ENCODE measurements at places on chromosomes 5 and 9.
A peak's percentile ranks its signal among the peaks of the same experiment; 100 is the strongest.

DNA sequence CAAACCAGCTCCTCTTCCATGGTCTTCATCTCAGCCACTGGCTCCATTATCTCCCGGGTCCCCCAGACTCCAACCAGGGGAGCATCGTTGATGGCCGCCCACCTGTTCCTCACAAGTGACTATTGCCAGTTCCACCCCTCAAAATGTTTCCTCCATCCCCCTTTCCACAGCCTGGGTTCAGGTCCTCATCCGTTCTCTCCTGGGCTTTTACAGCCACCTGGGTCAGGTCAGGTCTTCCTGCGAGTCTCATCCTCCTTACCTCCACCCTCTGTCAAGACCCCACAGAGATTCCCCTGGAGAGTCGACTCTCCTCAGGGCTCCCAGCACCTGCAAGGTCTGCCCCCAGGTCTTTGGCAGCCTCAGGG, 133.2 kb downstream of the PAX5 start:
- no peak for DNase-seq

DNA sequence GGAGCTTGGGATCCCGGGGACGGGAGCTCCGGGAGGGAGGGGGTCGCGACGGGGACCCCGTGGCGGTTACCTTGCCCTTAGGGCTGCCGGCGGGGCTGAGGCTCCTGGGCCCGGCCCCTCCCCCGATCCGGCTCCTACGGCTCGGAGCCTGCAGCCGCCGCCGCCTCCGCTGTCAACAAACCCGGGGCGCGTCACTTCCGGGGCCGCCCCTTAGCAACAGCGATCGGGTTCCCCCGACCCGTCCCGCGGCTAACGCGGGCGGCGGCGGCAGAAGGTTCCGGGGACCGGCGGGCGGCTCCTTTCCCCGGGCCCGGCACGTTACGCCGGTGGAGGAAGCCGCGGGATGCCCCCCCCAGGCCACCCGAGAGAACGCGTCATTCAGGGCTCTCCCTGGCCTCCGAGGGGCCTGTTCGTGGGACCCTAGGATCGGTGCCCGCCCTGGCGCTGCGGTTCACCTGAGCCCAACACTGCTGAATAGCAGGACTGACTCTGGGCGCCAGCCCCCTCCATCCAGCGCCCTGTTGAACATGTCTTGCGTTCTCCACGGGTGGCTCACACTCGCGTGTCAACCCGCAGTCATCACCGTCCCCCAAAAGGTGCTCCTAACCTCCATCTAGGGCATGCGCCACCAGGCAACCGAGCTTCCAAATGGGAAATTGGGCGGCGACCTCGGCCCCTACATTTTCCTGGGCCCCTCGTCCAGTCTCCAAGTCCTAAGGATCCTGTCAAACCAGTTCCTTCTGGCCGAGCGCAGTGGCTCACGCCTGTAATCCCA, at the start of gene ZER1:
ZER1 (minus strand) TSS at position 183 of the 775 bp plus-strand sequence. CDS start 16,362 bp downstream, outside the sequence.
- DNase-seq = peak; percentile 89

GRCh38 chr9:5712651-5713390, 83.9 kb downstream of the RIC1 start:
- no peak for DNase-seq

- no peak for DNase-seq
These were observed 1.5 kb downstream of the CARD9 start for GRCh38 chr9:136372006-136372405.

GRCh38 chr9:18124760-18125159, 349.2 kb upstream of the ADAMTSL1 start:
- DNase-seq = no peak

- no peak for DNase-seq
These were observed 1258.6 kb downstream of the CDH12 start for GRCh38 chr5:21594566-21594965.

DNA sequence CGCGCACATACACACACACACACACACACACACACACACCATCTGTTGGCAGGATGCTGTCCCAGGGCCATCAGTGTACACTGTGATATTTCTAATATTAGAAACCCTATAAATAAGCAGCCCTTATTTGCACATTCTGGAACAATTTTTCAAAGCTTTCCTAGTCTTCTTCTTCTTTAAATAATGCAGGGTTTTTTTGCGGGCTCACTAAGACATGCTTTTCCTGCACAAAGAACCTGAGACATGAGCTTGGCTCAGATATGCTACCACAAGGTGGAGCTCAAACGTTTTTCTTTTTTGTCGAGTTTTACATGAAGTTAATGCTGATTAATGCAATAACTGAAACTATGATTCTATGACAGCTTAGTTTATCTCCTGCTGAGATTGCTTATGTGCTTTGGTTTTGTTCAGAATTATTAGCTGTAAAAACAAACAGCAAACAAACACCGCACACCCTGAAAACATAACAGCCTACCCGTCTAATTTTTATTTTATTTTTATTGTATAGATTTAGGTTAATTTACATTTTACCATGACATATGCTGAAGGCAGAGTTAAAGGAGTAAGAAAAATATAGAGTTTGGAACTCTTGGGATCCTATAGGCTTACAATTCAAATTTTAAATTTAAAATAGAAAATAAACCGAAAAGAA, 95.8 kb downstream of the ALDH1A1 start:
- DNase-seq = peak; percentile 56

GRCh38 chr5:1853531-1853930, 29.2 kb downstream of the IRX4 start:
- DNase-seq = no peak

- no peak for DNase-seq
These were observed 16.6 kb upstream of the ENC1 start for GRCh38 chr5:74657165-74657564.

GRCh38 chr9:84761137-84761808, 91.7 kb downstream of the NTRK2 start:
- DNase-seq = no peak

DNA sequence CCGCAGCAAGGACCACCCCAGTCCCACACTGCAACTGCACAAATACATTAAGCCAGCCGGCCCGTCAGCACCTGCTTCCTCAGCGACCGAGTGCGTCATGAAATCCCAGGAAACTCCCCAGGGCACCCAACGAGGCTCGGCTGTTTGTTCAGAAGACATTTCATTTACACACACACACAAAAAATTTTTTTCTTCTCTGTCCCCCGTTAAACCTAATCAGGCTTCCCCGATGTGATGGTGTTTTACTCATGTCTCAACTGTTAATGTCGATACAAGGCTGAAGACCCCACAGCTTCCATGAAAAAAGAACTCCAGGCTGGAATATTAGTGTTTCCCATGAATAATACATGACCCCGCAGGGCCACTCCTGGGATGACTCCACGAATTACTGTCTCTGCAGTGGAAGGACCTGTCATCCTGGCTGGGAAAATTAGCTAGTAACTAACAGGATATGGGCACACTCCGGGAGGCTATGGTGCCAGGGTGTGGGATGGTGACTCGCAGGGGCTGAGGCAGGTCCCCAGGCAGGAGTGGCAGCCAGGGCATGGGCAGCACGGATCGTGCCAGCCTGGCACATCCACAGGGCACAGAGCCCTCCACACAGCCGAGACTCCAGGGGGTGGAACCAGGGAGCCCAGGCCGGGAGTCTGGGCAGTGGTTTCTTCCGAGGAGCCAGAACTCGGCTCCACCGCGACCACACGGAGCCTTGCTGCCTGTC, 102.4 kb downstream of the VAV2 start:
- no peak for DNase-seq

DNA sequence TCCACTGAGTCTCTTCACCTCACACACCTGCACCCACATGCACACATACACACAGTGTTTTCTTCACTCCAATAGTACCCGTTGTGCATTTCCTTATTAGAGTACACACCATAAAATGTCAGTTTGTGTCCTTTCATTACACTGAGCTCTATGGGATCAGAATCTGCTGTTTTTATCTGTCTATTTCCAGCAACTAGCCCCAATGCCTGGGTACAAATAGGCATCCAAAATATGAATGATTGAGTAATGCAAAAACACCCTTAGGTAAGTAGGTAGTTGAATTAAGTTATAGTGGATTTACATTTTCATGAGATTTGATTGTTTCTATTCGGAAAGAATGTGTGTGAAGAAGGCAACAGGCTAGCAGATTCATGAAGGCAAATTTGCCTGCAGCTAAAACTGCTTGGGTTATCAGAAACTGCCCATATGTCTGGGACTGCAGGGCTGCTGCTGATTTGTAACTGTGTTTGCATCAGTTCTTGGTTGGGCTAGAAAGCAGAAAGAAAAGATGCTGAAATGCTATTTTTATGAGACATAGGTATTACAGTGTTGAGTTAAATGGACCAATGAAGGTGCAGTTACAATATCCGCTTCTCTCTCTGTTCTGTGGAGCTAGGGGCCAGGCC, 26.9 kb downstream of the PPP3R2 start:
- no peak for DNase-seq

DNA sequence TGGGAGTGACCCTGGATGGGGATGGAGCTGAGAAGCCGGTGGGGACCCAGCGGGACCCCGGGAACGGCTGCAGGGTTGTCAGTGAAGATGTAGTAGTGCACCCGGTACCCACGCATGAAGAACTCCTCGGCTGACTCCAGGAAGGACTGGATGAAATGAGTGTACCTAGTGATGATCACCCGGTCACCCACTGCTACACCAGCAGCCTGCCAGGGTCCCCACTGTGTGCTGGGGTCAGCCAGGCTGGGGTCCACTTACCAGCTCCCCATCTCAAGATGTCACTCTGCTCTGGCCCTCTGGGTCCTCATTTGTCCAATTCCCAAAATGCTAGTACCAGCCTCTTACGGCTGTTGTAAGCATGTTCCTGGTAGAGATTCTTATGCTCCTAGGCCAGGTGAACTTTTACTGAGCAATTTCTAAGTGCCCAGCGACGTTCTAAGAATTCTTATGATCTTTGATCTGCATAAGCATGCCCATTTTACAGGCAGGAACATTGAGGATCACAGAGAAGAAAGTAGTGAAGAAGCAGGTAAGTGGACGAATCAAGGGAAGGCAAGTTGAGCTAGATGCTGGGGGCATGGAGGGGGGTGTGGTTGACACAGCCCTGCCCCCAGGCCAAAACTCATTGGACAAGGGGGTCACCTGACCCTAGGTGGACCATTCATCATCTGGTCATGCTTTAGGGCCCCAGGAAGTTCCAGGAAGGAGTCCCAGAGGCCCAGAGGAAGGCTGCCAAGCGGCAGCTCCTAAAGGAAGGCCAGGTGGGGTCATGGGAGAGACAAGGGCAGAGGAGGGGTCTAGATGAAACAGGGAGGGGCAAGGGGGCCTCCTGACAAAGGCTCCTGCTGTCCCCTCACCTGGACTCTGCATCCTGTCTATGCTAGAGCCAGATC, 9.4 kb downstream of the GBGT1 start:
- no peak for DNase-seq

DNA sequence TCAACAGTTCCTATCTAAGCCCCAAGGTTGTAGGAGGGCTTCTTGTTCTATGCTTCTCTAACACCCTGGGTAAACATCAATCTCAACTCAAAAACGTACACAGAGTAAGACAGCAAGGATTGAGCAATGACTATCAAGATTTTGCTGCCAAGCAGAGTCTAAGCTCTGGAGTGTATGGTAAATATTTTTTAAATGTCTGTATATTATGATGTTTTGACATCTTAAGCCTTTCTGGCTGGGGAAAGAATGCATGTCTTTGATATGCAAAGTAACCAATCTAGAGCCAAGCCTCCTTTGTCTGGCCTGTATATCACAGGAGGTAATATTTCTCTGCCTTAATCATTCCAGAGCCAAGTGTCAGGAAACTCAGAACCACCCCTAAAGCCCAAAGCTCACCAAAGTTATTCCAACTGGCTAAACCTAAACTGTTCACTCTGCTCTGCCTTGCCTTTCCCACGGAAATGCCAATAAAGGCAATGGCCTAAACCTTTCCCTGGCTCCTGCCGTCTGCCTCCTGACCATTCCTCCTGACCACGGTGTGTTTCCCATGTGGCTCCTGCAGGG, 45.2 kb downstream of the YIPF5 start:
- no peak for DNase-seq

- DNase-seq = peak; percentile 43
These were observed 138.8 kb upstream of the LIFR start for GRCh38 chr5:38695021-38695958.

GRCh38 chr9:2241836-2242741, 226.9 kb downstream of the SMARCA2 start:
- DNase-seq = peak; percentile 92

DNA sequence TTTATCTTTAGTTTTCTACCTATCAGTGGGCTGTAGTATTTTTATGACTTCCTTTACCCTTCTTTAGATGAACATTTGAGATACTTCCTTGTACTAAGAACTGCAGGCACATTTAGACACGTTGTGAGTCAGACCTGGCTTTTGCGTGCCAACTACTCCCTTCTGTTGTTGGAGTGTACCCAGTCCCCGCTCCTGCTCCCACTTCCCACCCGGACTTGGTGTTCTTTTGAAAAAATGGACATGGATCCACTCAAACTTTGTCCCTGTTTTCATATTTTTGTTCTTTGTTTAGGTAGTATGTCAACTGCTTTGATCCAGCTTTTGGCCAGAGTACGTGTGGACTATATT, 60.7 kb downstream of the PARP8 start:
- no peak for DNase-seq

GRCh38 chr9:38680837-38681445, 39.0 kb downstream of the FAM240B start:
- no peak for DNase-seq

- DNase-seq = no peak
These were observed 31.0 kb upstream of the TENT4A start for GRCh38 chr5:6682239-6682638.

- DNase-seq = no peak
These were observed 62.2 kb downstream of the INIP start for GRCh38 chr9:112655668-112656067.

DNA sequence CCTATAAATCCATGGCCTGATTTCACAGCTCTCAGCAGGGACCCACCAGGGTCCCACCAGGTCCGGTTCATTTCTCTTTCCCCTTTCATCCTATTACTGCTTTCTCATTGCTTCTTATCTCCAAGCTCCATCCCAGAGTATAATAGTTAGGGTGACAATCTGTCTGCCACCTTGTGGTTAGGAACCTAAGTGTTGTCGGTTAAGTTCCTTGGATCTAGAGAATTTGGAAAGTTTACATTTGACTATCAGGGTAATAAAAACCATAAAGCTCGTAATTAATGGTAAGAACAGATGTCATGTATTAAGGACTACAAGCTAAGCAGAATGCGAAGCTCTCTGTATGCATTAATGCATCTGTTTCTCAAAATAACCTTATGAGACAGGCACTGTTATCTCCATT, 259.1 kb downstream of the SH3GL2 start:
- no peak for DNase-seq

- DNase-seq = no peak
These were observed 89.6 kb upstream of the BNC2 start for GRCh38 chr9:16960084-16960483.

GRCh38 chr9:33288828-33289483, 1.4 kb upstream of the NFX1 start:
- no peak for DNase-seq

DNA sequence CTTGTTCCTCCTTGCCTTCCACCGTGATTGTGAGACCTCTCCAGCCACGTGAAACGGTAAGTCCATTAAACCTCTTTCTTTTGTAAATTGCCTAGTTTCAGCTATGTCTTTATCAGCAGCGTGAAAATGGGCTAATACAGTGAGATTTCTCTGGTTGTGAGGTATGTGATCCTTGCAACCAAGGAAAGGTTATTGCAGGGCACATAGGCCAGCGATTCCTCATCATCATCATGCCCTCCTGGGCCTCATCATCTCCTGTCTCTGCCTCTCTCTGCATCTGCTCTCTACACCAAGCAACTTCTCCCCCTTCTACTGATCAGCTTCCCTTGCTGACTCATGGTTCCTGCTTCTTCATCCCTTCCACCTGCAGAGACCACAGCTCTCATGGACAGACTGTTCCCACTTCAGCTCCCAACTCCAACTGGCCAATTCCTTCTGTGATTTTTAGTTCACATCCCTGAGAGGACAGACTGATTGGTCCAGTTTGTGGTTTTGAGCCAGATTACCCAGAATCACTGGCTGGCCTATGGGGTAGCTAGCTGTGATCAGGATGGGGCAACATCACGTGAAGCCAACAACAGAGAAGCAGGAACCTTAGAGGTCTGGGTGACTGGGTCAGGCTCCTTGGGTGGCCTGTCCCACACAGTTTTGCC, 53.1 kb downstream of the LIX1 start:
- no peak for DNase-seq
